Renal pelvis (tissue), 12 donors: ENCODE measurements at places on chromosomes 2 and 18. TPM values are rescaled to one million over a fixed set of nuclear protein-coding genes. Genes with fewer than 3 reads are reported as not detected.

Gene AQP12A
- polyA plus RNA-seq: 0.92 TPM

Gene MRO
- polyA plus RNA-seq: 2.9 TPM

Gene IL1A
- polyA plus RNA-seq: 0.07 TPM

Gene STEAP3
- 1.6 TPM for polyA plus RNA-seq

Gene LOXL3
- polyA plus RNA-seq: 11.4 TPM

Gene G6PC2
- polyA plus RNA-seq: 0.24 TPM

Gene FAM237A
- polyA plus RNA-seq: not detected

Gene TGFA
- polyA plus RNA-seq: 16.1 TPM

DNA sequence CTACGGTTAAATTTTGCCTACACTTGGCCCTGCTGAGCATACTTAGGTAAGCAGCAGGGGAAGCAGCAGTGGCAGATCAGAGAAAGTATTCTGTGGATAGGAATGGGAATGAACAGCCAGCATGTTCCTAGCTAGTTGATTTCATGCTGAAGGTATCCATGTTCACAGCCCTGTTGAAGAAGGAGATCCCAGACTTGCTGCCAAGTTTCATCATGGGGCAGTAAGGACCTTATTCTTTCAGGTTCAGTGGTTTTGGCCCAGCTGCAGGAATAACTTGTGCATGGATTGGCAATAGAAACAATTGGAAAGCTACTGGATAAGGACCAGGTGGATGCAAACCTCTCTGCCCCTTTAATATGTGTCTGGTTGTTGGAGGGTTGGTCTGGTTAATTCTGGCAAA lies 98.2 kb upstream of the TMEM178A start:
- no peak for DNase-seq

DNA sequence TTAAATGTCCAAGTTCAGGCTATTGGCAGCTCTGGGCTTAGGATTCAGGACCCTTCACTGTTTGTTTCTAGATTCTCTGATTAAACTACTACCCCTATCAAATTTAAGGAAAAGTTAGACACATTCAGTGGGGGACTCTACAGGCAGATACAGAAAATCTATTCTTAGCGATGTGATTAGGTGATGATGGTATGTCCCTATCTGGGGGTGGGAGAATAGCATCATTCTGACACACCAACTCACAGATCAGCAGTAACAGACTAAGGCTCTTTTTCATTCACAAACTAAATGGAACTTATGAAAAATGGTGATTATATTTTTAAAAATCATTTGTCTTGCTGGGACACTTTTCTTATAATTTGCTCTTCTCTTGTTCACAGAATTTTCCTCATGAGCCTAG lies 232.9 kb upstream of the CDH2 start:
- no peak for DNase-seq

- DNase-seq: peak; percentile 73
These were observed 7.6 kb upstream of the CHRNA1 start for GRCh38 chr2:174771631-174772471.

GRCh38 chr2:225894236-225894980 lies 494.9 kb downstream of the NYAP2 start:
- DNase-seq: no peak

- DNase-seq: no peak
These were observed 3.0 kb upstream of the CHMP3 start for GRCh38 chr2:86566158-86566820.

GRCh38 chr2:152456262-152456661 lies 121.3 kb downstream of the FMNL2 start:
- DNase-seq: no peak

DNA sequence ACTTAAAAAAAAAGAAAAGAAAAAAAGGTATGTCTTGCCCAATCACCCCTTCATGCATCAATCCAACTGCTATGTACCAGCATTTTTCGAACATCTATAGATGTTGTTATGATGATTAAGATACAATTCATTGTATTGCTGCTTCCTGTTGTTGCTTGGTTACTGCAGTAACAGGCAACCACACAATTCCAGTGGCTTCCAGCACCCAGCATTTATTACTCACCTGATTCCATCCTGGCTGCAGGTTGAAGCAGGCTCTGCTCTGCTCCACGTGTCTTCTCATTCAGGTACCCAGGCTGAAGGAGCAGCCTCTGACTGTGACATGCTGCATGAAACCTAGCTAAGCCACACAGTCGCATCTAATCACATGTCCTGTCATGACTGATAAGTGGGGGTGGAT lies 196.9 kb downstream of the INO80D start:
- no peak for DNase-seq

GRCh38 chr2:172279813-172280212 lies 147.6 kb upstream of the ITGA6 start:
- no peak for DNase-seq

- DNase-seq: no peak
These were observed 16.2 kb downstream of the ARHGAP25 start for GRCh38 chr2:68750592-68751396.

DNA sequence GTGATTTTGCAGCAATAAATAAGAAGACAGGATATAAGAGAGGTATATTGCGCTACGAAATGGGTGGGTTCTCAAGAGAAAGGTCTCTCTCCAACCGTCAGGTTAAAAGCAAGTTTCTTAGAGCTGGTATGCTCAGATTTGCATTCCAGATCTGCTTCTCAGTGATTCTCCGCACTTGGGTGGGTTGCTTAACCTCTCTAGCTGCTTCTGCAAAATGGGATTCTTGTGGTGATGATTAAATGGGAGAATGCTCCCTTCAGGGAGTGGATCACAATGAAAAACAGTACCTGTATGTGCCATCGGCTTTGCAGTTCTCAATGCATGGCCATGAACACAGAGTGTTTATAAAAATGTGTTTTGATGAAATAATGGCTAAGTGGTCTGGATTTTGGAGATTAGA lies 477.7 kb downstream of the TNS1 start:
- no peak for DNase-seq

DNA sequence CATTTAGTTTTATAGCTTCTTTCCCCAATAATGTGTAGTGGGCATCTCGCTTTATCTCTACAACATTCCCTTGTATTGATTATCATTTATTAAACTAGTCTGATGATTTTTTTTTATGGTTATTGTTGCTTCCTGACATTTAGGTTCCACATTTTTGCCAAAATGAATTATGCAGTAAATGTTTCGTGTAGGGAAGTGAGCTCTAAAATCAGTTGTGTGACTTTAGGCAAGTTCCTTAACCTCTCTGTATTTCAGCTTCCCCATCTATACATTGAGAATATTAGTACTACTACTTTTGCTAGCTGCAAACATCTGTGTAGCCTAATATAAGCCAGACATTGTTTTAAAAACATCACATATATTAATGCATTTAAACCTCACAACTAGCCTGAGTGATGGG lies 22.9 kb downstream of the SOCS6 start:
- DNase-seq: no peak
